ENCODE measurements at places on chromosomes 2 and 18.

GRCh38 chr2:29921560-29921915, at the start of gene ALK:
Gene ALK (minus strand): TSS chr2:29921586. CDS start chr2:29920659, 927 bp downstream.
- no peak for DNase-seq

DNA sequence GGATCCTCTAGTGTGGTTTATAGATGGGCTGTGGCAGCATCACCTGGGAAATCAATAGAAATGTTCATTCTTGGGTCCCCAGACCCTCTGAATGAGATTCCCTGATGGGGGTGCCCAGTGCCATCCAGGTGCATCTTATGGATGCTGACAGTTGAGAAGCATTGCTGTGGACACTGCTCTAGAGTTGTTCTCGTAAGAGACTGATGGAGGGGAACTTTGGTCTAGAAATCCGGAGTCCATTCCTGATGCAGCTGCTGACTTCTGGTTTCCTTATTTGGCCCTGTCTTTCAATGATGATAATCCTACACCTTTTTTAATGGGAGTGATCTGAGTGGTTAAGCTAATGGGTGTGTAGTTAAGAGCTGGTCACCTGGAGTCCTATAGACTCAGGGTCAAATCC, 28.3 kb upstream of the E2F6 start:
- DNase-seq: no peak

DNA sequence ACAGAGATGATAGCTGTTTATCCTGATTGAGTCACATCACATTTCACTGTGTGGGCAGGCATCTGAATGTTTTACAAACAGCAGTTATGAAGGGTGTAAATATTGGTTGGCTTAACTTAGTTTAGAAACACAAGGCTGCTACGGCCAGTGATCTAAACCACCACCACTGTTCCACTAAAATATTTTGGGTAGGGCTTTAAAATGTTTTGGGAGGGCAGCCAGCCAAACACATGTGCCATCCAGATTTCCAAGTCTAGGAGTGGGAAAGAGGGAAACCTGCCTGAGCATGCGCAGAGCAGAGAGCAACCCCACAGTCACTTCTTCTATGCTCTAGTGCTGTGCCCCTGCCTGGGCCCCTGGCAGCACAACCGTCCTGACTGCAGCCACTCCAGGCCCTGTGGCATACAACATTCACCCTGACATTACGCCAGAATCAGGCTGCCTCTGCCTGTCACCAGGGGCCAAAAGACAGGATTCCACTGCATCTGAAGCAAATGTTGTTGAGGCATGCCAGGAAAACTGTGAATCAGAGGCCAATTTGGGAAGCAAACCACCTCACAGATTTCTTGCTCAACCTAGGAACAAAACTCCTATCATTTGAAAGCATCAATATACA, 74.8 kb upstream of the COL5A2 start:
- DNase-seq: no peak

DNA sequence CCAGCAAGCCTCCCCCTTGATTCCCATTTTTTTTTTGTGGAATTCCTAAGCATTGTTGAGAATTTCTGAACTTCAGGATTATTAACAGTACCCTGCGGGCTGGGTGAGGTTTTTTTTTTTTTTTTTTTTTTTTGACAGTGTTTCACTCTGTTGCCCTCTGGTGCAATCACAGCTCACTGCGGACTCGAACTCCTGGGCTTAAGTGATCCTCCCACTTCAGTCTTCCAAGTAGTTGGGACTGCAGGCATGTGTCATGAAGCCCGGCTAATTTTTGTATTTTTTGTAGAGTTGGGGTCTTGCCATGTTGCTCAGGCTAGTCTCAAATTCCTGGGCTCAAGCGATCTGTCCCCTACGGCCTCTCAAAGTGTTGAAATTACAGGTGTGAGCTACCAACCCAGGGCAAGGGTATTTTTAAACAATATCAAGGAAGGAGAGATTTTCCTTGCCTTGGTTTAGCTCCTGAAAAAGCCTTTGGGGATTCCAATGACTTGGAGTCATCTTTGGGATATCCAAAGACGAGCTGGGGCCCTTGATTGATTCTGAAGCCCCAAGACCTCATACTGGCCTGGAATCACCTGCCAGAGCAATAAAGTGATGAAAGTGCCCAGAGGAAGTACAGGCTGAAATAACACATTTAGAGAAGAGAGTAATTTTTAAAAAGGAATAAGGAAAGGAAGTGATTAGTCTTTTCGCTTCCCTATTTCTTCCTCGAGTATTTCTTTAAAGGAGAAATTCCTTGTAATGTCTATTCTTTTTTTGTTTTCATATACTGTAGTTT, 240.2 kb downstream of the TGIF1 start:
- DNase-seq: no peak

DNA sequence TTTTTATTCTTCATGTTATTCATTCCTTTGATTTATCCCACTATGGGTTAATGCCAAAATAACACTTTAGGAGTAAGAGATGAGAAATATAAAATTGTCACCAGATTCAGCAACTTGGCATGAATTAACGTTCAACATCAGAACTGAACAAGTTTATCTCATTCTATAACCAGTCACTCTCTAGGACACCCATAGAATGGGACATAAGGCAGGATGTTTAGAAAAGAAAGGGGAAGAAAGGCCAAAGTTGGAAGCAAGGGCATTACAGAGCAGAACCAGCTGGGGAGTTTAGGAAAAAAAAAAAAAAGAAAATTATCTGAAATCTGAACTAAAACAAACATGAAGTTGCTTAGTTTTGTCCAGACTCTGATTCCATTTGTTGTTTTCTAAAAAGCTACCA, 211.0 kb downstream of the PMAIP1 start:
- DNase-seq: no peak

GRCh38 chr2:44388877-44389276, 27.1 kb downstream of the CAMKMT start:
- no peak for DNase-seq

DNA sequence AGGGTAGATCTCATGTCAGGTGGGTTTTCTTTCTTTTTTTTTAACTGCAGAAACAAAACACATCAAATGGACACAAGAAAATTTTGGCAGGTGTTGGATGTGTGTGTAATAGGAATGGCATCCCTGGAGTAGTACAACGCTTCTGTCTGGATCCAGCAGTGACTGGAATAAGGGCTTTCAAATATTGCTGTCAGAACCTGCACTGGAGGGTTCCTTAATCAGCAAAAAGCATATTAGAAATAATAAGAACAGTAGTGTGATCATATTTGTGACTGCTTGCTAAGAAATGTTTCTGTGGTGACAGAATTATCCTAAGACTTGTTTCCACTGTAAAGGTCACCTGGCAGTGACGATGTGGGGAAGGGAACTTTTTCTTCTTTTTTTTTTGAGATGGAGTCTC, 30.8 kb downstream of the CREG2 start:
- DNase-seq: no peak

DNA sequence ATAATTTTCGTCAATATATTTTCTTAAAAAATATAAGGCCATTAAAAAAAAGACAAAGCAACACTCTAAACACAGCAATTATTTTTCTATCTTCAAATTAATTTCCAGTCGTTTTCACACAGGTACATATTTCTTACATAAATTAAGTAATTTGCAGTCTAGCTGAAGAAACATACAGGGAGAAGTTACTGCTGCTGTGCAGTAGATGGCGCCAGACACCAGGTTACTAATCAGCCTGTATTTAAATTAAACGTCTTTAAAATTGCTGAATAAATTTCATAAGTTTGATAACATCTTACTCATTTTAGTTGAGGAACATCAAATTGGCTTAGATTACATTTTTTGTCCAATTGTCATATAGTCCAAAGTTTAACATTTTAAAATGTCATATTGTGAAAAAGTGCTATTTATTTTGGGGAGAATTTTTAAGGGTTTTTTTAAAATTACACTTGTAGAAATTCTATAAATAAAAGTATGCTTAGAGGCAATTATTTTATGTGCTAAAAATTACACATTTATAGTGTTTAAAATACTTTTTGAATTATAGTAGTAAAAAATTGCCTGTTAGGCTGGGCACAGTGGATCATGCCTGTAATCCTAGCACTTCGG, 88.4 kb downstream of the PMAIP1 start:
- no peak for DNase-seq

DNA sequence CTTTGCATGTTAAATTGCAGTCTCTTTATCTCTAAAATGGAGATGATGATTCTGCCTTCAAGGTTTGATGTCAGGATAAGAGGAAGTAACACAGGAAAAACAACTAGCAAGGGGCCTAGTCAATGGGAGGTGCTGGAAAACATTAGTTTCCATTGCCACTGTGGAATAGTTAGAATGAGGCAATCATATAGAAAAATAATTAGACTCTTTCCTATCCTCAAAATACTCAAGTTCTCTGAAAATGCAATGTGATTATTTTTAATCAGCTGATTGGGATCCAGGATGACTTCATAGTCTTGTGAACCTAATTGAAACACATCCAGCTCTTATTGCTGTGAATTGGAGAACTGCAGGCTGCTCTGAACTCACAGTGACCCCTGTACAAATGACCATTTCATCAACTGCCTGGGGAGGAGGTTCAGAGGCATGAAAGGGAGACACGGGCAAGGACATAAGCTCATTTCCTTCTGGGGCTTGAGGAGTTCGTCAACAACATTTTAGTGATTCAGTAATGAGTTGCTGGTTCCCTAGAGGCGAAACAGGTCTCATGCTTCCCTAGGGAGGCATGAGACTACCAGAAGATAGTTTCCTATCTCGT, 422.5 kb downstream of the LPIN1 start:
- no peak for DNase-seq

GRCh38 chr2:45919160-45919650, 267.7 kb downstream of the PRKCE start:
- DNase-seq: no peak

- DNase-seq: no peak
These were observed 52.5 kb upstream of the LGALSL start for GRCh38 chr2:64401529-64401880.

DNA sequence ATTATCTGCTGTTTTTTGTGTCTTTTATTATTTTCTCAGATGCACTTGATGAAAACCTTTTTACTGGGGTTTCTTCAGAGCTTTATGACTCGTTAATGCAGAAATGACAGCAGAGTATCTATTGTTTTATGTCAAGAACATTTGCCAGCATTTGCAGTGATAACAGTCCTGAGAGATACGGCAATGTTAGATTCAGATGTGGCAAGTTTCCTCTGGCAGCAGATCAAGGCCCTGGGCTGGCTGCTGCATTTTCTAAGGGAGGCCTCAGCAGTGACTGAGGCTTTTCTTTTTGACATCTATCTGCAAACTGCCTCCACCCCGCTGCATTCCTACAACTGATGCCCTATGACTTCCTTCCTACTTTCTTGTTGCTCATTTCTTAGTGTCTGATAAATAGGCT, 40.2 kb downstream of the EFEMP1 start:
- DNase-seq: no peak

DNA sequence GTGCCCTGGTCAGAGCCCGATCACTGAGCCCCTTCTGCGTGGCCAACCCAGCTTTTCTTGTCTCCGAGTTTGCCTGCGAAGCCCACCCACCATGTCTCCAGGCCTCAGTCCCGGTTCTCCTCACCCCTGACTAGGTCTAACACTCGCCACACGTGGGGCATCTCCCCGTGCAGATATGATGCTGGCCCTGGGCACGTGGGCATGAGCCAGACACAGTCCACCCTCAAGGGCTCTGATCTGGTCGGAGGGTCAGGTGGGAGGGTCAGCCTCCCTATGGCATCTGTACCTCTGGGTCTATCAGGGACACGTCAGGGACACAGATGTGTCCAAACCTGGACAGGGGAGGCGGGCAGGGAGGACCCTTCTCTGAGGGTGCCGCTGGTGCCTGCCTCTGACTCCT, 95.4 kb downstream of the RHOB start:
- no peak for DNase-seq

GRCh38 chr2:7634409-7634808, 717.2 kb downstream of the RNF144A start:
- no peak for DNase-seq

GRCh38 chr2:56325661-56326345, 142.0 kb downstream of the CCDC85A start:
- no peak for DNase-seq

GRCh38 chr18:12304351-12305210, 3.5 kb upstream of the TUBB6 start:
- DNase-seq: no peak

DNA sequence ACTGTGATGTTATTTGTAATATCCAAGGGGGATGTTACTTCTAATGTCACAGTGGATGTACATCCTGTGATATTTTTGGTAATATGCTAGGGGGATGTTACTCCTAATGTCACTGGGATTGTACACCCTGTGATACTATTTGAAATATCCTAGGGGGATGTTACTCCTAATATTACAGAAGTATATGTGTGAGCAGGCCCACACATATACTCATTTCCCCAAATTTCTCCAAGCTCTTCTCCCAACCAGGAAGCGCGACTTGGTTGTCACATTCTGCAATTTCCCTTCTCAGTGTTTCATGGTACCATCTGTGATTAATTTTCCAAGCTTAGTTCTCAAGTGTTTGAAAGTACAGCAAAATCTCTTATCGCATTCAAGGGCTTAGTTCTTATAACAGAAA, 29.5 kb upstream of the CHN1 start:
- DNase-seq: no peak

DNA sequence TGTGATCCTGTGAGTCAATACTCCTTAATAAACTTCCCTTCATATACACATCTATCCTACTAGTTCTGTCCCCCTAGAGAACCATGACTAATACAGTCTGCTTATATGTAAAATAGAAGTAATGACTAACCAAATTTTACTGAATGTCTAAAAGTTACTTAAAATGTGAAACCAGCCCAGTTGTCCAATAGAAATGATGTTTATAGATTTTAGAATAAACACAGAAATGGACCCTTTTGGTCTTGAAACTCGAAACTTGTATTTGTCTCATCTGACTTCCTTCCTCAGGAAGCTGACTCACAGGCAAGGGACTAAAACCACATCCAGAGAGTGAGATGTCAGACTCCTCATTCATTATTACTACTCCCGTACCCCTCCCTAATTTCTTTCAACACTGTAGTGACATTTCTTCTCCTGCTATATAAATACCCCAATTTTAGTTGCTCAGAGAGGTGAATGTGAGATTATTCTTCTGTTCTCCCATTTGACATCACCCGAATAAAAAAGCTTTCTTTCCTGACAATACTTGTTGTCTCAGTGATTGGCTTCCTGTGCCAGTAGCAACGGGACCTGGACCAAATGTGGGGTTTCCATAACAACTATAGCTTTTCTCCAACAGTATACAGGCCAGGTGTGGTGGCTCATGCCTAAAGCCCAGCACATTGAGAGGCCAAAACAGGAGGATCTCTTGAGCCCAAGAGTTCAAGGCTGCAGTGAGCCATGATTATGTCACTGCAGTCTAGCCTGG, 486.0 kb downstream of the ERBB4 start:
- DNase-seq: no peak

Data from cerebellar nuclear complex (tissue), 1 donor.